Stimulated activated CD8-positive, alpha-beta memory T cell treated with anti-CD3 and anti-CD28 coated beads, Interleukin-4, amount 100 ng/mL, for 48 hours (primary cell): ENCODE measurements at places on chromosomes 12 and 14.

DNA sequence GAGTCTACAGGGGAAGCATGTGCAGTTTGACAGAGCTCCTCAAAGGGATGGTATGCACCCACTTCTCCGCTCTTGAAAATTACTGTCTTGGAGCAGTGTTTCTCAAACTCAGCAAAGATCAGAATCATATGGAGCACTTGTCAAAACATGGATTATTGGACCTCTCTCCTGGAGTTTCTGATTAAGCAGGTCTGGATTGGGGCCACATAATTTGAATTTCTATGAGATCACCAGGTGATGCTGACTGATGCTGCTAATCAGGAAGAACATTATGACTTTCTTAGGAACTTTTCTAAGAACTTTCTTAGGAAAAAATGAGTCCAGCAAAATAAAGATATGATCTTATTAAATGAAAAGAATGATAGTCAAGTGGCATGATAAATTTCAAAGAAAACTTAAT, 144.3 kb downstream of the CPNE8 start:
- no peak for DNase-seq

DNA sequence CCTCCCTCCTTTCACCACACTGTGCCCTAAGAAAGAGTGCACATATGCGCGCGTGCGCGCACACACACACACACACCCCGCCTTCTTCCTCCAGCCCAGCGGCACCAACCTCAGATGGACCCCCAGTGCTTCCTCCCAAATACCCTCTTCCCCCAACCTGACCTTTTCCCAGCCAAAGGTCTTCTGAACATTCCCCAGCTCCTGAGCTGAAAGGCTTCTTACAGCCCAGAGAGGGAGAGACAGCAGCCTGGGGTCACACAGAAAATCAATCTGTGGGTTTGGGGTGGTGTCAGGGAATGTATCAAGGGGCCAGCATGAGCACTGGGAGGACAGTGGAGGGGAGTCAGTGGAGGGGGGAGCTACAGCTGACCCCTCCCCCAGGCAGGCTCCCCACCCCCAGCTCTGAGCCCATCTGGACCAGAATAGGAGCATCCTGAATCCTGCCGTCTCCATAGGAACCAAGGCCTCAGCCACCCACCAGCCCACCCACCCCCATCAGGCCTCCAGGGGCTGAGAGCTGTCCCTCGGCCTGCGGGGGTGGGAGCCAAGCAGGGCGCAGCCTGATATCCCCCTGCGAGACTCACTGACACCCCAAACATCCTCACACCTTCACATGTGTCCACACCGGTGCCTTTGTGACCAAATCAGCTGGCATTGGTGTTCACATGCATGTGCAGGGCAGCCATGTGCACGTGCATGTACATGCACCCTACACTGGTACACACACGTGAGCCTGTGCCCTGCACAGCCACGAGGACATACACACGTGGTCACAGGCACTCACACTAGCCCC, 5.7 kb downstream of the RASAL1 start:
- no peak for DNase-seq

- DNase-seq: no peak
These were observed 14.7 kb downstream of the DLST start for GRCh38 chr14:74896400-74896799.

DNA sequence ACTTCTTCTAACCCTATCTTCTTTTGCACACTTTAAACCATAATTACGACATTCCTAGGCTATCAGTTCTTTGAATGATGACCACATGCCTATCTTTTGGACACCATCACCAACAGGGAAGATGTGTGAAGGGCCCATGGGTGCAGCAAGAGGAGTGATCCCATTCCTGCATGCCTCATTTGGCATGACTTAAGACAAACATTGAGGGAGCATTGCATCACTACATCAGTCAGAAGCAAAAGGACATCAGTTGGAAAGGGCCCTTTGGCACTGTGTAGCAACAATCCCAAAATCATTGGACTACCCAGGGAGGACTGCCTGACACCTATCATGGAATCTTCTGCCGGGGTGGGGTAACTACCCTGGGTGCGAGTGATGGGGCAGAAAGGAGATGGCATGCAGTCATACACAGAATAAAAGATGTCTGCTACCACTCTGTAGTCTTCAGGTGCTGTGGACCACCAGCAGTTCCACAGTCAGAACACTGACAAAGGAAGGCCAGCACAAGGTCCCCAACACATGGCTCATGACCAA, 10.7 kb upstream of the TMBIM6 start:
- no peak for DNase-seq

DNA sequence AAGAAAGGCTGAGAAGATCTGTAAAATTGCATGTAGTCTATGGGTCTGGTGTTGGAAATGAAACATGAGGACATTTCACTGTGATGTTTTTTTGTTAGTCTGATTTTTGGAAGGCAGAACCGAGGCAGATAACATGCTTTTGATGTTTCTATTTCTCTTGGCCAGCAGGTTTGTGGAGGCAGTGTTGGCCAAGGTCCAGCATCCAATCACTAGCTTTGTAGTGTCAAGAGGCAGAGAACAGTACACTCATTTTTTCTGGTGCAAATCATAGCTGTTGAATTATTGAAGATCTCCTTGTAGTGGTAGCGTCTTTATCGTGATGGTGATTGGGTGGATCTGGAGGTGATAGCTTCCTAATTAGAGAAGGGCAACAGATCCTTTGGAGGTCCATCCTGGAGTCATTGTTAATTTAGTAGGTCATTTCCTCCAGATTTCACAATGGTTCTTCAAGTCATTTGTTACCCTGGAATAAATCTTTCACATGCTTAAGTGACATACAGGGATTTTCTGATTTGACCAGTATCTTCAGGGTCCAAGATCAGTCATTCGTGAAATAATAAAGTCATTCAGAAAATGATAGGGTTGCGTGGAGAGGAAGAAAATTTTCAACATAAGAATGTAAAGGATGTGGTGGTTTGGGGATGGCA, 252.4 kb upstream of the CPNE8 start:
- no peak for DNase-seq

DNA sequence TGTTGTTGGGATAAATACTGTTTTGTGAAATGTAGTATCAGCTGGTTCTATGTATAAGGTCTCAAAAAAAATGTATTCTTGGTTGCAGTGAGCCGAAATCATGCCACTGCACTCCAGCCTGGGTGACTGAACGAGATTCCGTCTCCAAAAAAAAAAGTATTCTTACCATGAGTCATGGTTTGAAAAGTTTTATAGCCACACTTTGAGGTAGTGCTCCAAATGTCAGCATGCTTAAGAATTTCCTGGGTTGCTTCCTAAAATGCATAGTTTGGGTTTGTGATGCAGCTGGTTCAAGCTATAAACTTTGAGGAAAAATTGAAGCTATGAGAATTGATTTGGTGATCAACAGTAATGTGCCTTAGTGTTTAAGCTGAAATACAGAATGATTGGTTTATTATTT, 48.0 kb downstream of the ETNK1 start:
- no peak for DNase-seq

GRCh38 chr12:501722-502447, 42.1 kb downstream of the B4GALNT3 start:
- DNase-seq: no peak

- DNase-seq: no peak
These were observed 448.0 kb upstream of the CCDC196 start for GRCh38 chr14:66038212-66038611.

DNA sequence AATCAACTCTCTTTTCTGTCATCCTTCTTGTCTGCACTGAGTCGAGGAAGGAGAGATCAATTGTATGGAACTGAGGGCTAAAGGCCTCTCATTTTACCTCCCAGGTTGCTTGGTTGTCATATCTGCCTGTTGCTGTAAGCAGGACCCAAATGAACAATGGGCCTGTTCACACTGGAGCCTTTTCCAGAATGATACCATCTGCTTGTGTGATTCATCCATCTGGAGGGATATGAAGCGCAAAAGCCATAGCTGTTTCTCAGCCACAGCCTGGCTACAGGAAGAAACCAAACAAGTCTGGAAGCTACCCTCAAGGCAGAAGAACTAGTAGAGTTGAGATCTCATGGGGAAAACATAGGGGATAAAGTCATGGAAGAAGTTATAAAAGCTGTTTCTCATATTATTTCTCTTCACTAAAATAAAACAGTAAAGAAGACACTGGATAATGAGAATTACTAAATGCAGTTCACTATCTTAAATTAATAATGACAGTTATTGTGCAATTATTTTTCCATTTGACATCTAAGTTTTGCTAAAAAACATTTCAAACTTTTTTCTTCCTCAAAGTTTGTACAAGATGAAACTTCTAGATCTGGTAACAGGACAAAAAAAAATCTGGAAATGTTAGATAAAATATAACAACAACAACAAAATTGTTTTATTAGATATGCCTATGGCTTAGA, 106.3 kb downstream of the SPTSSA start:
- DNase-seq: no peak

- DNase-seq: no peak
These were observed 23.3 kb downstream of the MDM2 start for GRCh38 chr12:68831272-68831671.

- DNase-seq: no peak
These were observed 1.8 kb downstream of the KITLG start for GRCh38 chr12:88578276-88579160.

- DNase-seq: peak; percentile 64
These were observed 55.6 kb upstream of the PPP2R5C start for GRCh38 chr14:101705733-101706508.

- DNase-seq: no peak
These were observed 455.3 kb upstream of the ATP2B1 start for GRCh38 chr12:90163975-90164374.

DNA sequence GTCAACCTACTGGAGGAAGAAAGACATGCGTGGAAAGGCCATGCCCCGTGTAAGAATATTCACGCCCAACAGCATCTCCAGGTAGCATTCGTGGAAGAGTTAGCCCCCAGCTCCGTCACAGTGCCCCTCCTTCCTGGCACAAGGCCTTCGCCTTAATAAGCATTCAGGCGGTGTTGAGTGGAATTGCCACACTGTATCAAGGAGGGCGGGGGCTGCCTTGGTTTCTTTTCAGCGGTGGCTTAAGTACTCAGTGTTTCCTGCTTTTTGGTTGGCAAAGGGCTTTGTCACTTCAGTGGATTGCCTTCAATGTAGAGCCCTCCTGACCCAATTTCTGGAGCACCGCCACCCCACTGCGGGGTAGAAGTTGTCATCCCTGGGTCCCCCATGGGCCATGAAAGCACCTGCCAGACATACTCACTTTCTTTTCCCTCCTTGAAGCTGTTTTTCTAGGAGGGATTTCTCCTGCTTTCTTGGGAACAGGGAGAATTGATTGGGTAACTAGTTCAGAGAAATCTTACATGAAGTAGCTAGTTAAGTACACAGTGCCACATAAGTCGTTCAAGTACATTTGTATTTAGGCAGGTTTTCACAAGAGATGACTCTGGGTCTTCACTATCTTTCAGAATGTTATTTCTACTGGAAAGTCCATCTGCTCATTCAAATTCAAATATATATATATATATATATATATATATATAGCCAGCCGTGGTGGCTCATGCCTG, 65.5 kb upstream of the STON2 start:
- no peak for DNase-seq

DNA sequence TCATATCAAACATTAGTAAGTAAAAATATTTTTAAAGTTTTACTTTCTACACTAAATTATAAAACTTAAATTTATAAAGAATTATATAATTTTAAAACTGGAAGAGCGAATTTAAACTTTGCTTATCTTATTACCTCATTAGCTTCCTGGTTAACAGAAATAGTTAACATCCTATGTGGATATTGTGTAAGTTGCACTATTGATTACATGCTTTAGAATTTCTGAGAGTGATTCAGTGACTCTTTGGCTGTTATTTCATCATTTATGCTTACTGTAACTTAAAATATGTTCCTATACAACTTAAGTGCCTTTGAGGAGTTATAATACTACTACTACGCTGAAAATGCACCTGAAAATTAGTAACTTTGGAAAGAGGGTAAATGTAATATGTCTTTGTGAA, 101.4 kb downstream of the FOXA1 start:
- no peak for DNase-seq

DNA sequence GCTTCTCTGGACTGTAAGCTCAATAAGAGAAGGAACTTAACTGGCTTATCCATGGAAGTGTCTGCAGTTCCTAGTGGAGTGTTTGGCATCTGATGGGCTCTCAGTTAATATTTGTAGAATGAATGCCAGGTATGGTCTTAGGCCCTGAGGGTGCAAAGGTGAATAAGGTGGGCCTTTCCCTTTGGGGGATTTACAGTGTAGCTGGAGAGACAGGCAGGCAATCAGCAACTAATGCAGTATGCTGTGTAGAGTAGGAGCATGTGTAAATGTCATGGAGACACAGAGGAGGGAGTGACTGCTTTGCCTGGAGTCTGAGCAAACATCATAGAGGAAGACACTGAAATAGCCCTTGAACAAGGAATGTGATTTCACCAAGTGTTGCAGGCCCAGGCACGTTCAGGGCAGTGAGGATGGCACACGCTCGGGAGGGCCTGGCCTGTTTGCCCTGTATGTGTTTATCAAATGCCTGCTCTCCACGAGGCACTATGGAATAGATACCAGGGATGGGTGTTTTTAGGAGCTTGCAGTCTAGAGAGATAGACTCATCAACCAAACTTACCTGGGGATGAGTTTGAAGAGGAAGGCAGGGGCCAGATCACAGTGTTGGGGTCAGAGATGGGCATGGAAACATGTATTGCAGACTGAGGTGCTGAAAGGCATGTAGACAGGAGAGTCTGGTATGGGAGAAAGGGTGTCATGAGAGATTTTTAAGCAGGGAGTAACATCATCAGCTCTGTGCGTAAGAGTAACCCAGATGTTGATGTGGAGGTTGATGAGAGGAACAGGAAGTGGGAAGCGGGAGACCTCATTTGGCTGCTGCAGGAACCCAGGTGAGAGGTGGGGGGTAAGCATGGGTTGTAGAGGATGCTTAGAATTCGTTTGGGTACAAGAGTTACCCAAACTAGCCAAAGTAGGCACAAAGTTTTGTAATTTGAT, 54.1 kb downstream of the PLXNC1 start:
- DNase-seq: no peak

DNA sequence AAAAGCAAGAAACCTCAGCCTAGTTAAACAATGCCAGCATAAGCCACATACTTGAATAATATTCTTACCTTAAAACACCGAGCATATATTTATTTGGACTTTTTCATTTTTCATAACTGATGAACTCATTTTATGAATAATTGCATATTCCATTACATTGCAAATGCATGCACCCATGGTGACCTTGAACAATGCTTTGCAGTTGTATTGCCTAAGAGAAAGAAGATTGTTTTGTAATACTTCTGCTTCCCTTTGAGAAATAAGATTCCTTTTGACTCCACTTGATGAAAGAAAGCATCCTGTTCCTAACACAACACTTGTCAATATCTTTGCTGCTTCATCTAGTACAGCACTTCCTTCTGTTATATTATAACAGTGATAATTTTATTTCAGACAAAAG, 1182.2 kb downstream of the FLRT2 start:
- DNase-seq: no peak

GRCh38 chr12:88693837-88694445, 113.7 kb upstream of the KITLG start:
- DNase-seq: no peak
